ENCODE measurements at places on chromosomes 1 and 21. TPM values are rescaled to one million over a fixed set of nuclear protein-coding genes. Genes with fewer than 3 reads are reported as not detected.

DNA sequence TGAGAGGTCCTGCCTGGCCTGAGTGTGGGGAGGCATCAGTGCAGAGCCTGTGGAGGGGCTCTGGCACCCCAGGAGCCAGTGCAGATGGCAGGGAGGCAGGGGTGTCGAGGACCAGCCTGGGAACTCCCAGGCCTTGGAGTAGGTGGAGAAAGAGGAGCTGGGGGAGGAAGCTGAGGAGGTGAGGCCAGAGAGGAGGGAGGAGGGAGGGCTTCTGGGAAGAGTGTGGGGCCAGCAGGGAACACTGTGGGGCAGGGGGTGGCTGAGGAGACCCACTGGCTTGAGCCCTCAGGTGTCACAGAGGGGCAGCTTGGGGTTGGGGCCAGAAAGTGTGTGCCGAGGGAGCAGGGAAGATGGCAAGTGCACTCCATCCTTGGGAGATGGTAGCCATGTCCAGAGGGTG lies 3.8 kb downstream of the COQ8A start:
- no peak for ATAC-seq

GRCh38 chr1:24931468-24932231 lies 1.6 kb upstream of the RUNX3 start:
- ATAC-seq: no peak

- ATAC-seq: no peak
These were observed 2.1 kb upstream of the CAPN9 start for GRCh38 chr1:230745071-230745470.

- no peak for ATAC-seq
These were observed 39.5 kb upstream of the RGS16 start for GRCh38 chr1:182643699-182644098.

GRCh38 chr21:26495283-26495849 lies 77.7 kb downstream of the CYYR1 start:
- ATAC-seq: no peak

- no peak for ATAC-seq
These were observed 718.3 kb downstream of the PTPRU start for GRCh38 chr1:29954591-29954990.

DNA sequence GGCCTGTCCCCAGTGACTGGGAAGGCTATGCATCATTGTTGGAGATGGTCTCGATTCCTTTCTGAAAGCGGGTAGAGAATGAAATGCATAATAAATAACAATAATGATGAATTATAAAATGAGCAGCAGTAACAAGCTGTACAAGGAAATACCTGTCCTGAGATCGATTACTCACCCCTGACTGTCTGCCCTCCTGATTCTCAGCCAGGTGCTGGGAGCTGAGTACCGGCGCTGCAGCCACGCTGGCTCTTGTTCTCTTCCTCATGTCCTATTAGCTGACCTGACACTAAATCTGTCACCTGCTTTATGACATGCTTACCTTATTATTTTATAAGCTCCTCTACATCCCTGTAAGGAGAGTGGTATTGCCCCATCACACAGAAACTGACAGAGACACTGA lies 3.4 kb downstream of the AGPAT3 start:
- no peak for ATAC-seq

GRCh38 chr1:220839474-220839873 lies 39.8 kb upstream of the HLX start:
- peak; percentile 99 for ATAC-seq

GRCh38 chr1:179082999-179083335 lies 1.1 kb downstream of the TOR3A start:
- no peak for ATAC-seq

GRCh38 chr1:178382372-178382771 lies 114.4 kb downstream of the CLEC20A start:
- ATAC-seq: peak; percentile 41

GRCh38 chr1:201281573-201281972 lies 1.7 kb upstream of the PKP1 start:
- no peak for ATAC-seq

DNA sequence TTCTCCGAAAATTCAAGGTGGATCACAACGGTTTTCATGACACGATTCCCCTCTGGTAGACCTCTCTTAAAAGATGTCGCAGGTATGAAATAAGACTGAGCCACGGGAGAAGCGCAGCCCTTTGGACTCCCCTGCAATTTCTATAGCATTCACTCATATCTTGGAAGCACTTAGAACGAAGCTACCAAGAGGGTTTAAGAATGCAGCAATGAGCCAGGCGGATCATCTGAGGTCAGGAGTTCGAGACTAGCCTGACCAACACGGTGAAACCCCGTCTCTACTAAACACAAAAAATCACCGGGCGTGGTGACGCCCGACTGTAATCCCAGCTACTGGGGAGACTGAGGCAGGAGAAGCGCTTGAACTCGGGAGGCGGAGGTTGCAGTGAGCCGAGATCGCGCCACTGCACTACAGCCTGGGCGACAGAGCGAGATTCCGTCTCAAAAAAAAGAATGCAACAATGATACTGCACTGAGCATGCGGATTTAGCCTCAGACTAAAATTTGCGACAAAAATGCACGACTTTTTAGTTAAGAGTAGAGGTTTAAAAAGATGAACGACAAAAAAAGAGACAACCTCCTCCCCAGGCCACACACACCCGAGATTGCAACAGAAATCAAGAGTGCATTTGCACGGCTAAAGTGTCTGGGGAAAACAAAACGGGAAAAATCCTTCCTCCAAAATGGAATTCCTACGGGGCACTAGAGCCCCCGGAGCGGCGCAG lies 743 bp downstream of the TOMM20 start:
- no peak for ATAC-seq

DNA sequence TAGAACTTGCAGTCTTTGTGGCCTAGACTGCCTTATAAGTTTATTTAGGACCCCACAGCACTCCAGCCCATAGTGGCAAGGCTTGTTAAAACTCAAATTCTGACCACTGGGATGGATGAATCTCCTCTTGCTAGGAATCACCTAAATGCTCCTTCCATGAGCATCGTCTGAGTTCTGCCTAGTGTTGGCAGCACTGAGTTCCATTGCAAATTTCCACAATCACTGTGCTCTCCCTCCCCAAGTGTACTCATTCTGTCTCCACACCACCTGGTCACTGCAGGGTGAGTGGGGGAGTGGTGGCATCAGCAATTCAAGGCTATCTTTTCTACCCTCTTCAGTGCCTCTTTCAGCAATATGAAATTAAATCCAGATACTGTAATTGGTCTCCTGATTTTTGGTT lies 46.7 kb upstream of the PTBP2 start:
- no peak for ATAC-seq

DNA sequence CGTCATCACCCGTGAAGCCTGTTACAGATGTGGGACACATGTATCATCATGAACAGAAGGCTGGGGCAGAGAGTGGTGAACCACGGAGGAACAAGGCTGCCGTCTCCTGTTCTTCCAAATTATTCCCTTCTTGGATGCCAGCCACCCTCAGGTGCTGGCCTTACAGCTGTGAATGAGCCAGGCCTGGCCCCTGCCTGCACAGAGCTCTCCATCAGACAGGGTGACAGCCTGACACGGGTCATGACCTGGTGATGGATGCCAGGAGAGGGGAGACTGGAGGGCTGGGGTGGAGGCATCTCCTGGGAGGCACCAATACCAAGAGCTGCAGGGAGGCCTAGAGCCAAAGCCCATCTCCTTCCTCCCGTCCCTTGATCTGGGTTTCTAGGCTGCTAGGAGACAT lies 230.0 kb upstream of the C1orf174 start:
- no peak for ATAC-seq

DNA sequence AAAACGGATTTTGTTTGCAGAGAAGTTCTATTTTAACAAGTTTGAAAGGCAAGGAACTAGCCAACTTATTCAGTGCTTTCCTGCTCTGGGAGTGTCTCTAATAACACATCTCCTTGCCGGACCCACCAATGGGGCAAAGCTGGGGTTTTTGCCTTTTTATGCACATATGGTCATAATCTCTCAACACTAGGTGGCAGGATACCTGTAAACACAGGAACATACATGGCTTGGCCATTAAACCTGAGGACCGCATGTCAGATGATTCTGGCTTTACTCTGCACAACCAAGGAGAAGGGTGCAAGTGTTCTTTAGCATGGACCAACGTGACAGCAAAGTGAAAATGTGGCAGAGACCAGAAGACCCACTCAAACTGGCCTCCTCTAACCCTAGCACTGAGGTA lies 4.9 kb downstream of the TMEM9 start:
- ATAC-seq: no peak

- ATAC-seq: no peak
These were observed 28.5 kb downstream of the DENND2C start for GRCh38 chr1:114641377-114641776.

GRCh38 chr1:203276408-203276807 lies 28.9 kb upstream of the BTG2 start:
- ATAC-seq: no peak

- no peak for ATAC-seq
These were observed 35.8 kb upstream of the OLFM3 start for GRCh38 chr1:102032534-102032933.

DNA sequence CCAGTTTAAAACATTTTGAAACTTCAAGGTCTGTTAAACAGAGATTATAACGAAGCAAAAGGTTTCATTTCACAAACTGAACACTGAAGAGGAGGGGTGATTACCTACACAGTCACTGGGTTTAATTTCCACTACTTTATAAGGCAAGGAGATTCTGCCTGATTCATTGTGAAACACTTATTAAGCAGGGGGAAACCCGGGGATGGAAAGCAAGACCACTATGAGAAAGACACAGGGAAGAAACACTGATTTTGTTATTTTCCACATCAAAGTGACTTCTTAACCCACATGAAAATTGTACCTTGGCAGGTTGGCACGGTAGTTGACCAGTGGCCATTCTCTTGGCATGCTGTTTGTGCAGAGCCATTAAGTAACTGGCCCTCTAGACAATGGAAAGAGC lies 8.1 kb upstream of the F5 start:
- no peak for ATAC-seq

DNA sequence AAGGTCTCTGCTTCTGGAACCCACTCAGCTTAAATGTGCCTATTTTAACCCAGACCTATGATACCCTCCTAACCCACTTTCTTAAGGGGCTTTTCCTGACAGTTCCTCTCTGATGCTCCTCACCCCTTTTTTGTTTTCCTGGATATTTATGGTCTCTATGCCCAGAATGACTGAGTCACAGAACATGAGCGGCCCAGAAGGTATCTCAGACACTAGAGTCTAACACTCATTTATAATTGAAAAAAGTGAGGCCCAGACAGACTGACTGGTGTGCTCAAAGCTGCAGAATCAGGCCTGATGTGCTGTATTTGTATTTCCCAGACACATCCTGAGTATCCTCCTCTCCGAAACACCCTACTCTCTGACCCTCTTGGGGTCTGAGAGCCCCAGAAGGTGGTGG lies 44.0 kb downstream of the LRRC71 start:
- no peak for ATAC-seq

- no peak for ATAC-seq
These were observed 7.0 kb downstream of the EPHX1 start for GRCh38 chr1:225816643-225817538.

- no peak for ATAC-seq
These were observed 86.4 kb upstream of the JUN start for GRCh38 chr1:58870298-58870676.

DNA sequence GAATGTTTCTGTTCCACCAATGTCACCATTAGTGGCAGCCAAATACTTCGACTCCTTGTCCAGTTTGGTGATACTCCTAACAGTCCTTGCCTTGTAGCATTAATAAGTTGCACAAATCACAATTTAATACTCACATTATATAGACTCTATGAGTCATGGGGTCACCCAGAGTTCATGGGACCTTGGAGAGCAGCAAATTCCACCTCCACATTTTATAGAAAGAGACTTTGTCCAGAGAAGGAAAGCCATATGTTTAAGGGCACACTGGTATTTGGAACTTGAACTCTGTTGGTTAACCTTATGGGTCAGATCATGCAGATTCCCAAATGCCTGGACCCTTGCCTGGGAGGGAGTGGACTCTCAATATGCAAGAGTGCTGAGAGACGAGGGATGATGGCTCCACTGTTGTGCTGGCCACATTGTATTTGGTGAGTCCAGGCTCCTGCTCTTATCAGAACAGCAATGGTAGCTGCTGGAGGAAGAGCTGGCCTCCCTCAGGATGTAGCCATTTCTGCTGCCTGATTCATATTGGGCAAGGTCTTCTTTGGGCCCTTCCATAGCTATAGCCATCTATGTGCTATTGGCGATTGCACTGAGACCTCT lies 30.6 kb downstream of the DNAJC6 start:
- ATAC-seq: peak; percentile 64

GRCh38 chr1:65940126-65940525 lies 147.4 kb downstream of the PDE4B start:
- ATAC-seq: no peak

GRCh38 chr1:247347477-247348222 lies 16.0 kb upstream of the ZNF496 start:
- ATAC-seq: no peak

DNA sequence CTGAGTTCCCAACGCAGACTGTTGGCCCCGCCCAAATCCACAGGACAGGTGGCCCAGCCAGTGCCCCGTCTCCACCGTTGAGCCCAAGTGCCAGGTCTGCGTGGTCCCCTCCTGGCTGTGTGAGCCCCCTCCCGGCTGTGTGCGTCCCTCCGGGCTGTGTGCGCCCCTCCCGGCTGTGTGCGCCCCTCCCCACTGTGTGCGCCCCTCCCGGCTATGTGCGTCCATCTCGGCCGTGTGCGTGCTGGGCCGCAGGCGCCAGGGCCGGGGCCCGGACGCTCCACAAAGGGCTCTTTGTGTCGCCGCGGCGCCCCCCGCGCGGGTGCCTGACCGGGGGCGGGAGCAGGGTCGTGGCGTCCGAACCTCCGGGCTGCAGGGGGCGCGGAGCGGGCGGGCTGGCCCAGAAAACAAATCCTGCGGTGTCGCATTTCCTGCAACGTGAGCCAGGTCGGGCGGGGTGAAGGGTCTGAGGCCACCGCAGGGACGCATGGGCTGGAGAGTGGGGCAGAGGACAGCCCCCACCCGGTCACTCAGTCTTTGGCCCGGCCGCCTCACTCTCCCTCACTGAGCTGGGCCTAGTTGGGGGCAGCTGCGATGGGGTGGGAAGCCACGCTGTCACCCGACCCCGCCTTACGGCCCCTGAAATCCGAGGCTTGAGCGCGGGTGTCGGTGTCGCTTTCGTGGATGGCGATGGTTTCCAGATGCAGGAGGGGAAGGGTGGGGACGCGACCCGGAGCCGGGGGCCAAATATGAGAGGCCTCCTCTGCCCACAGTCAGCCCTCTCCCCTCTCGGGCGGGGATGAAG lies 18.8 kb downstream of the TNFRSF25 start:
- peak; percentile 25 for ATAC-seq

- no peak for ATAC-seq
These were observed 155.0 kb downstream of the TNFSF18 start for GRCh38 chr1:172895761-172896160.

GRCh38 chr1:100604372-100604771 lies 66.4 kb downstream of the GPR88 start:
- no peak for ATAC-seq

GRCh38 chr1:53804791-53805505 lies 33.1 kb downstream of the NDC1 start:
- no peak for ATAC-seq

- peak; percentile 67 for ATAC-seq
These were observed 26.0 kb downstream of the RPS6KA1 start for GRCh38 chr1:26555550-26555981.

Gene C1orf94
- not detected for total RNA-seq

Gene S100A8
- total RNA-seq: 2.4 TPM

Gene CALML6
- total RNA-seq: 0.41 TPM

Gene HSD3B1
- total RNA-seq: not detected

Gene NBPF4
- 0.19 TPM for total RNA-seq

Gene TENT5C
- total RNA-seq: 0.68 TPM

Gene CTSK
- total RNA-seq: 28.2 TPM

Gene ROR1
- 2.9 TPM for total RNA-seq

Gene PRAMEF10
- not detected for total RNA-seq

Gene BATF3
- total RNA-seq: 2.5 TPM

Measured in motor neuron (in vitro differentiated cells).